PC-3 (cell line): ENCODE measurements at places on chromosomes 11 and 22. TPM values are rescaled to one million over a fixed set of nuclear protein-coding genes. Genes with fewer than 3 reads are reported as not detected.

LMO2 gene
- 0.23 and 0.51 TPM in 2 replicates for total RNA-seq

ARVCF gene
- 19.7 and 20.0 TPM in 2 replicates for total RNA-seq

- peaks cover 10% of the 10 kb centered on the region; the same call in 1 of the 2 replicates for H3K4me1 ChIP-seq
- H3K4me3 ChIP-seq: no peak overlapping the region
- no peak for DNase-seq
- H3K27me3 ChIP-seq: no peaks in the 10 kb centered on the region
- H3K36me3 ChIP-seq: no peaks in the 10 kb centered on the region
Measured at GRCh38 chr22:46864314-46865051, 102.0 kb downstream of the TBC1D22A start.

MIAT gene
- 0.15 and 0.23 TPM in 2 replicates for total RNA-seq
